ENCODE measurements at places on chromosomes 1 and 21.

- no peak for DNase-seq
These were observed 46.4 kb downstream of the COL6A1 start for GRCh38 chr21:46027851-46028493.

DNA sequence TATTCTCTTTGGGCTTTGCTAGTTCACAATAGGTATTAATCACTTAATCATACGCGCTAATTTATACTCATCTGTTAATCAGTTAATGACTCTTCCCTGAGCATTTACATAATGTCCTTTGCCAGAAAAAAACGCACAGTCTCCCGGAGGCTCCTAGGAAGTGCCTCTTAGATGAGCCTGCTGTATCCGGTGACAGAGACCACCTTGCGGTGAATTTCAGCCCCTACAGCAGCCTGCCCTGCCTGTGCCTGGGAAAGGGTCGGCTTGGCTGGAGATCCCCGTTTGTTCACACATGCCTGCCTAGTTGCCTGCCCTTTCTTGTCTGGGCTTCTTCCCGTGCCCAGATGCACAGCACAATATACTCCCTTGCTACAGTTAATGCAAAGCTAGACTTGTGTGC is 152.9 kb downstream of the ZBTB18 start:
- no peak for DNase-seq

- no peak for DNase-seq
These were observed 4.5 kb downstream of the HSPB7 start for GRCh38 chr1:16013220-16013907.

- no peak for DNase-seq
These were observed 2.6 kb upstream of the TMEM82 start for GRCh38 chr1:15739745-15740144.

GRCh38 chr1:212718499-212718898 is 18.9 kb upstream of the BATF3 start:
- no peak for DNase-seq

DNA sequence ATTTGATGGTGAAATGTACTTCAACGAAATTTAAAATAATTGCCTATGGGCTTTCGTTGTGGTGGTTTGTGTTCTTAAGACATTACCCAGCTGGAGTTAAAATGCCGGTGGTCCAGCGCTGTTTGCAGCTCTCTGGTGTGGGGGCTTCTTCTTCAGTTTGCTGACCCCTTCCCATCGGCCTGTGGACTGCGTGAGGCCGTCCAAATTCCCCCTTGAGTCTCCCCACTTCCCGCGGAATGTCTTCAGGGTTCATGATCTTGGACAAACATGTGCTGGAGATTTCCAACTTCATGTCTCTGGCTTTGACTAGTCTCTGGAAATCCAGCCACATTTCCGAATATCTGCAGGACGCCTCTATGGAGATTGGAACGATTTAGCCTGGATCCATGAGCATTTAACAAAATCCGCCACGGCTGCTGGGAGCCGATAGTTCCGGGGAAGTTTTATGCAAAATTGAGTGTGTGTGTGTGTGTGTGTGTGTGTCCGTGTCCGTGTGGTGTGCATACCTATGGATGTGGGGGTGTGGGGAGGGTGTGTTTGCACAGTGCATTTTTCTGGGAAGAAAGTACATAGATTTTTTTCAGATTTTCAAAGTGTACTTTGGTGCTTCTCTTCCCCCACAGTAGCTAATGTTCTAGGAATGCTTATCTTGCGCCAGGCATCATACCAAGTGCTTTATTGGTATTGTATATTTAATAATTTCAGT is 117.2 kb downstream of the PCP4 start:
- DNase-seq: no peak

- DNase-seq: no peak
These were observed 92.0 kb upstream of the KIF26B start for GRCh38 chr1:245062741-245063305.

DNA sequence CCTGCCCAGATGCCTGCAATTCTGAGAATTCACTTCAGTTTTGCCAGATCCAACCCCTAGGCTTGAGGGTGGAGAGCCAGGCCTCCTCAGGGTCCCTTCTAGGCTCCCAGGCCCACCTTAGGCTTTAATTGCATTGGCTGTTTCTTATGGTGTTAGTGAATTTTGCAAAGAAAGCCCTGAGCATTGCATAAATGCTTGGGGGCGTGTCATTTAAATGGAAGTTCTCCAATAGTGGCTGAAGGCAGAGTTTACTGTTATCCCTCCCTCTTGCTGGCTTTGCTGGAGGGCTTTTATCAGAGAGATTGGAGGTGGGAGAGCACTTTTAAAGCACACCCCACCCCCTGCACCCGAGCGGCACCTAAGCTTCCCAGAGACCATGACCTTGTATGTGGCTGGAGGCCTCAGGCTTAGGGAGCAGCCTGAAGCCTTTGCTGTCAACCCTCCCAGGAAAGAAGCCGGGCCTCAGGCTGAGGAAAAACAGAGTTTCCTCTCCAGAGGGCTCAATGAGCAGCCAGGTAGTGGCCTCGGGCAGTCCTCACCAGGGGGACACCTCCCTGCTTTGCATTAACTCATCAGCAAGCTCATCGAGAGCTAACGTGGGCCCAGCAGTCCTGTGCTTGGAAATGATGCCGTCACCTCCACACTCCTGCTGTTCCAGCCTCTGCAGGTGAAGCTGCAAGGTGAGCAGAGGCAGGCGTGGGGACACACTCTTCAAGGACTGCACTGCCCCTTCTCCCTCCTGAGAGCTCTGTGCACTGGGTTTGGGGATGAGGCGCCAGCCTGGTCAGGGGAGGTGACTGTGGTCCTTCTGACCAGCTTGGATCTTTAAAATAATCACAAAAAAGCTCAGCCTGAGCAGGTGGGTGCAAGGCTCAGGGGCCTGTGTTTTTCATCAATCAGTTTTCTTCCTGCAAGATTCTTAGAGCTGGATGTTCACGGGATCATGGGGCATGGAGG is 58.0 kb downstream of the STUM start:
- no peak for DNase-seq

DNA sequence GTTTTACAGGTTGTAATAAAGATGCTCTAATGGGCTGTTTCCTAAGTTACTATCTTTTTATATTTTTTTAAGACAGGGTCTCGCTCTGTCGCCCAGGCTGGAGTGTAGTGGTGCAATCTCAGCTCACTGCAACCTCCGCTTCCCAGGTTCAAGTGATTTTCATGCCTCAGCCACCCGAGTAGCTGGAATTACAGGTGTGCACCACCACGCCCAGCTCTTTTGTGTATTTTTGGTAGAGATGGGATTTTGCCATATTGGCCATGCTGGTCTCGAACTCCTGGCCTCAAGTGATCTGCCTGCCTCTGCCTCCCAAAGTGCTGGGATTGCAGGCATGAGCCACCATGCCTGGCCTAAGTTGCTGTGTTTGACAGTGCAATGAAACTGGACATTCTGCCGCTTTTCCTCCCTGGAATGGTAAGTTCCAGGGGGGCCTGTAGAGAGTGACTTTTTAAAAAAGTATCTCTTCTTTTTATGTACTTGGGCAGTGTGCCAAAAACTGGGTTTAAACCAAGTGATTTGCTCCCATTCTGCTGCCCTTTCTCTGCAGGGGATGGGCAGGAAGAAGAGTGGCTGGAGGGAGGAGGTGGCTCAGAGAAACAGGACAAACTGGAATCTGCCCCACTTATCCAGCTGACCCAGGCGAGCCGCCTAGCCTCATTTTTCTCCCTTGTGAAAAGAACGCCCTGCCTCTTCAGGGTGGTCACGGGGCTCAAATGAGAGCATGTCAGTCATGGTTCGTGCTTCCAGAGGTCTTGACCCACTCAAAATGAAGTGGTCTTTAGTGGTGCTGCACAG is 2.3 kb downstream of the SLC37A1 start:
- peak; percentile 43 for DNase-seq

DNA sequence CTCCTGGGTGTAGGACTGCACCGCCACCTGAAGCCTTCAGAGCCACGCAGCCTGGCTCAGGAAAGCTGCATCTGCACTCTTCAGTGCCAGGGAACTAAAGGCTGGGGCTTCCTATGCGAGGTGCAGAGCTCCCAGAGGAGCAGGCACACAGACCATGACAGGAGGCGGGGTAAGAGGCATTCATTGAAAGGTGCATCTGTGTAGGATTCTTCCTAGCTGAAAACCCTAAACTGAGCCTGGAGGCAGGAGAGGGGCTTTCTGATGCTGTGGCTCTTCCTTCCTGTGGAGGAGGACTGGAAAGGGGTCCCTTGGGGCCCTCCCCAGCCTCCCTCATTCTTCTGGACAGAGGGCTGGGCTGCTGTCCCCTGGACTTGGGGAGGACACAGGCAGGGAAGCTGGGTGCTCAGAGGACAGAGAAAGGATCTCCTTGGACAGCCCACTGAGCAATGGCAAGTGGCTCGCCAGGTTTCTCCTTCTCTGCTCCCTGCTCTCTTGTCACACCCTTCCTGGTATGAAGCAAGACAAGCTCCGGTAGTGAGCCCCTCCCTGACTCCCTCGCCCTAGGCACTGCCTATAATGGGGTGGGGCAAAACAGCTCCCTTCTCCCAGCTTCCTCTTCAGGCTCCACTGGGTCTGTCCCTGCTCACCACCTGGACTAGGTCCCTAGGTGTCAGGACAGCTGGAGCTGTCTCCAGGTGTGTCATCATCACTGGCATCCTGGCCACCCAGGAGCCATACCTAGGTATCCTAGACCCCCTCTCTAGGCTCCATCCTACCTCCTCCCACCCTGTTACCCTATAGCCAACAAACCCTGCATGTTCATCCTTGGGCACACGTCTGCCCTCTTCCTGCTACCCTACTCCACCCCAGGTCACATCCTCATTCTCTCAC is 20.0 kb downstream of the S100A6 start:
- peak; percentile 33 for DNase-seq

GRCh38 chr1:235954306-235955283 is 87.9 kb upstream of the LYST start:
- peak; percentile 18 for DNase-seq

- no peak for DNase-seq
These were observed at the start of gene KCNA2 for GRCh38 chr1:110605901-110606656. TSS of gene KCNA2 (minus strand) at chr1:110606358. CDS start at chr1:110604782, 1,576 bp downstream.

DNA sequence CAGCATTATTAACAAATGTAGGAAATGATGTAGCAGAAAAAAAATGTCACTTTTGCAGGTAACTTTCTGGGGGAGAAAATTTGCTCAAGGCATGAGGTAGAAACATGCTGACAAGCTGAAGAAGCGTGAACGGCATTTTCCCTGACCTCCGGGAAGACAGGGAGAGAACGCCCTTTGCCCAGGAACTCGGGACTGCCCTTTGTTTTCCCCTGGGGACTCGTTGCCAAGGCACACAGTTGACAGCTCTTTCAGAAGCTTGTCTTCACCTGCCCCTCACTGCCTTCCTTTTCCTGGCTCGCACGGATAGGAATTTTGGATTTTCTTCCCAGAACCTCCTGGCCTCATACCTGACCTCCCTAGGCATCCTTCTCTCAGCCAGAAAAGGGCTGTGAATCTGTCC is 52.7 kb upstream of the COA6 start:
- DNase-seq: no peak

DNA sequence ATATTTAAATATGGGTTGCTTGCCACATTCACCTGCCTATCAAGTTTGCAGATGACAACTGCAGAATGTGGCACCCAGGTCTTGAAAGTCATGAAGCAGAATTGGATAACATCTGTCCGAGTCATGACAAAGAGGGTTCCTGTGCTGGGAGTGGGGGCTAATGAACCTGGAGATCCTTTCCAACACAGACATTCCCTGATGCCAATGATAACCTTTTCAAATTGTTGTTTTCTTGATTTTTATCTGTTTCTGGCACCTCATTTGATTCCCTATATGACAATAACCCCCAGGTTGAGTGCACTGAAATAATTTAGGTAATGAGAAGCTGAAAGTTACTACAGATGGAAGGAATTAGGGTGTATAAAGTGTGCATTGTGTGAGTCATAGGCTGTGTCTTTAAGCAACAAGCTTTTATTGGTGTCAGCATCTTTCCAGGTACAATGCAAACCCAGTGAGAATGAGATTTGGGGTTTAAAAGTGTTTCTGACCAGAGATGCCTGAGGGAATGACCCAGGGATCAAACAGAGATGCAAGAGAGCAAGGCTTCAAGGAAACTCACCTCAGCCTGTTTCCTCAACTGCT is 32.0 kb upstream of the IL10 start:
- no peak for DNase-seq

DNA sequence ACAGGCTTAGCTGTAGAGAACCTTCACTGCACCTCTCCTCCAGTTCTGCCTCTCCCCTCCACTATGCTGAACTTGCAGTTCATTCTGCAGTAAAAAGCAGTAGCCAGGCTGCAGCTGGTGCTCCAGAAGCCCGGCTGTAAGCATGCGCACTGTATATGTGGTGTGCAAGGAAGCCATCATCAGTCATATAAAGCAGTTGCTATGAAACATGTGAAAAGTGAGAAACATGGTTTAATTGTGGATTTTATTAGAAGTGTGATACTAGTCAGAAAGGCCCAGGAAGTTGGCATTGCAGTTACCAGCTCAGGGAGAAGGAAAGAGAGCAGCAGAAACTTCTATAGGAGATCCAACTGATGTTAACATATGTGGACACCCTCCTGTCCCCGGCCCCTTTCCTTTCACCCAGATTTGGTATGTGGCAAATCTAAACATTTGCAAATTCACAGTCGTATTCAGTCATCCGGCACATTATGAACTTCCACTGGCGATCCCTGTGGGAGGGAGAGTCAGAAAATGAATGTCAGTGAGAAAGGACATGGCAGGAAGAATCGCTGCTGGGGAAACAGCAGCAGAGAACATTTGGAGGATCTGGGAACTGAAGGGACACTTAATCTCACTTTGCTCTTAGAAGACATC is 32.8 kb downstream of the DPT start:
- no peak for DNase-seq

DNA sequence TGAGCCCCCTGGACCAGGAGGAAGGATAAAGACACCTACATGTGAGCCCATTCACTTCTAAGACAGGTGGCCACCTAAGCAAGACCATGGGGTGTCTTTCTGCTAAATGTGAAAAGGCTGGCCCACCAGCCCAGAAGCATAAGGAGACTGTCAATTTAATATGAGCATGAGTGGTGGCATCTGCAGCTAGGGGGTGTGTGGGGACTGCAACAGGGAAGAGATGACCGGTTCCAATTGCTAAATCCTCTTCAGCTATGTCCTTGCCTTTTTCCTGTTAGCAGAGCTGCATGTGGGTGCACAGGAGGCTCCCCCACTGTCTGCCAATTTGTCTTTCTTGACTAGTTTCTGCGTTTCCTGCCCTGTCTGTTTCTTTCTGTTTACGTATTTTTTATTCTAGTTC is 22.3 kb upstream of the BMP8A start:
- DNase-seq: no peak

- no peak for DNase-seq
These were observed 298.4 kb upstream of the SPAG17 start for GRCh38 chr1:118483245-118484006.

DNA sequence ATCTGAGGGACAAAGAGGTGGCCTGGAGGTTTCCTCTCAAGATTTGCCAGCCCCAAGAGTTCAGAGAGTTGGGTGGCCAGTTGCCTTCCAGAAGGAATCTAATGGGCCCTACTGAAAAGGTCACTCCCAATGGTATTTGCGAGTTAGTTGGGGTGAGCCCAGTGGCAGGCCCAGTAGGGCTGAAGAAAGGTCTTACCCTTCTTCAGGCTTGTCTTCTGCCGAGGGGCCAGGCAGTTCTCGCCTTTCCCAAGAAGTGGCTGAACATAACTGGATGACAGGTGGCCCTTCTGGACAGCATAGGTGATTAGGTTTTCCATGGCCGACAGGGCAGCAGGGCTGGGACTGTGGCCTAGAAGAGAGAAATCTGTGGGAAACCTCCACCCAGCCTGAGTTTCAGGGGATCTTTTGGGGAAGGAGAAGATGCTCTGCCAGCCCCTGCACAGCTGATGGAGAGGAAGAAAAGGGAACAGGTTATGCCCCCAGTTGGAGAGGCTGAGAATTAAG is 7.2 kb downstream of the PGLYRP4 start:
- DNase-seq: no peak

GRCh38 chr21:16357994-16358393 is 628.2 kb downstream of the USP25 start:
- DNase-seq: no peak

Data from NCI-H187 (cell line).